ENCODE measurements at places on chromosomes 6 and 20. TPM values are rescaled to one million over a fixed set of nuclear protein-coding genes. Genes with fewer than 3 reads are reported as not detected.

GRCh38 chr6:31556307-31556706 is 8.9 kb downstream of the NFKBIL1 start:
- DNase-seq: no peak

The PRPH2 gene
- not detected for total RNA-seq

- DNase-seq: no peak
These were observed 14.5 kb upstream of the DAAM2 start for GRCh38 chr6:39777661-39778060.

- peak; percentile 51 for DNase-seq
These were observed 182.6 kb downstream of the RNGTT start for GRCh38 chr6:88780714-88781389.

- no peak for DNase-seq
These were observed 6.1 kb upstream of the PM20D2 start for GRCh38 chr6:89139509-89140346.

DNA sequence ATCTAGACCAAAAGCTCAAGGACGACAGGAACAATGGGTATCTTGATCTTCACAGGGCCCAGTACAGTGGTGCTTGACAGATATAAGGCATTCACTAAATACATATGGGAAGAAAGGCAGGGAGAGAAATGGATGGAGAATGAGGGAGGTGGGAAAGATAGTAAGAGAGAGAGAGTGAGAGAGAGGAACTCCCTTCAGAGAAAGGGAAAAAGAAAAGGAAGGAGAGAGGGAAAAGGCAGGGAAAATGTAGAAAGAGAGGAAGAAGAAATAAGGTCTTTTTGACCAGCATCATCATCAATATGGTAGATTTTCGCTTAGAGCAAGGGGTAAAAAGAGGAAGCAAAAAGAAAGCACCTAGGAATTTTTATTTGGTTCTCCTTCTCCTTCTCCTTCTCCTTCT is 760 bp upstream of the ANKRD66 start:
- DNase-seq: no peak

DNA sequence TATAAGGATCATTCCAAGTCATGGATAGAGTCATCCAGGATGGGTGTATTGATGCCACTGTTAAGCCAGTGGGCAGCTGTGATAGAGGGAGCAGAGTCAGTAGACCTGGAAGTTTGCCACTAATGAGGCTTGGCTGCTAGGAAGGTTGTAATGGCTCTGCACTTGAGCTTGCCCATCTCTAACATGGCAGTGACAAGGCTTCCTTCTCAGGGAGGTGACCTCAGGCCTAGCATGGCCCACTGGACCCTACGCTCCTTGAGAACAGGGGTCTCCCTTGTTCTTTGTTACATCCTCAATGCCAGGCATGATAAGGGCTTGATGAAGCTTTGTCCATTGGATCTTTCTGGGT is 155.1 kb downstream of the CD83 start:
- no peak for DNase-seq

The GRM1 gene
- total RNA-seq: not detected

The HMGCLL1 gene
- not detected for total RNA-seq

The PREX1 gene
- 158 TPM for total RNA-seq

The GABRR1 gene
- not detected for total RNA-seq
